ENCODE measurements at places on chromosomes 16 and 17. TPM values are rescaled to one million over a fixed set of nuclear protein-coding genes. Genes with fewer than 3 reads are reported as not detected.

CRHR1 gene
- total RNA-seq, result not detected

KRT40 gene
- total RNA-seq, result not detected

GRCh38 chr16:81703177-81704155 is 75.6 kb upstream of the PLCG2 start:
- H3K27ac ChIP-seq, result no peak overlapping the region
- H3K36me3 ChIP-seq, result peaks cover 43% of the 10 kb centered on the region
- no peak for DNase-seq
- no peak overlapping the region for H3K4me3 ChIP-seq
- H3K4me1 ChIP-seq, result no peaks in the 10 kb centered on the region

KRTAP4-1 gene
- total RNA-seq, result not detected

GRCh38 chr16:81752225-81752875 is 26.7 kb upstream of the PLCG2 start:
- H3K27me3 ChIP-seq, result peaks cover 2% of the 10 kb centered on the region
- no peak for DNase-seq
- H3K36me3 ChIP-seq, result no peaks in the 10 kb centered on the region
- H3K4me1 ChIP-seq, result no peaks in the 10 kb centered on the region
- H3K4me3 ChIP-seq, result no peak overlapping the region

GRCh38 chr16:49462362-49462988 is 88.9 kb downstream of the C16orf78 start:
- no peak overlapping the region for H3K27ac ChIP-seq
- H3K36me3 ChIP-seq, result no peaks in the 10 kb centered on the region
- H3K27me3 ChIP-seq, result no peaks in the 10 kb centered on the region

GRCh38 chr16:78522327-78522726 is 422.9 kb downstream of the WWOX start:
- no peak overlapping the region for H3K27ac ChIP-seq
- no peak for DNase-seq
- no peaks in the 10 kb centered on the region for H3K27me3 ChIP-seq
- H3K4me3 ChIP-seq, result no peak overlapping the region
- H3K4me1 ChIP-seq, result no peaks in the 10 kb centered on the region

SLC5A10 gene
- total RNA-seq, result not detected

- H3K4me3 ChIP-seq, result peak overlapping the region; percentile 82
- H3K27ac ChIP-seq, result peak overlapping the region; percentile 77
- H3K36me3 ChIP-seq, result no peaks in the 10 kb centered on the region
These were observed 1.3 kb downstream of the AKAP1 start for GRCh38 chr17:57086069-57086930.

DNA sequence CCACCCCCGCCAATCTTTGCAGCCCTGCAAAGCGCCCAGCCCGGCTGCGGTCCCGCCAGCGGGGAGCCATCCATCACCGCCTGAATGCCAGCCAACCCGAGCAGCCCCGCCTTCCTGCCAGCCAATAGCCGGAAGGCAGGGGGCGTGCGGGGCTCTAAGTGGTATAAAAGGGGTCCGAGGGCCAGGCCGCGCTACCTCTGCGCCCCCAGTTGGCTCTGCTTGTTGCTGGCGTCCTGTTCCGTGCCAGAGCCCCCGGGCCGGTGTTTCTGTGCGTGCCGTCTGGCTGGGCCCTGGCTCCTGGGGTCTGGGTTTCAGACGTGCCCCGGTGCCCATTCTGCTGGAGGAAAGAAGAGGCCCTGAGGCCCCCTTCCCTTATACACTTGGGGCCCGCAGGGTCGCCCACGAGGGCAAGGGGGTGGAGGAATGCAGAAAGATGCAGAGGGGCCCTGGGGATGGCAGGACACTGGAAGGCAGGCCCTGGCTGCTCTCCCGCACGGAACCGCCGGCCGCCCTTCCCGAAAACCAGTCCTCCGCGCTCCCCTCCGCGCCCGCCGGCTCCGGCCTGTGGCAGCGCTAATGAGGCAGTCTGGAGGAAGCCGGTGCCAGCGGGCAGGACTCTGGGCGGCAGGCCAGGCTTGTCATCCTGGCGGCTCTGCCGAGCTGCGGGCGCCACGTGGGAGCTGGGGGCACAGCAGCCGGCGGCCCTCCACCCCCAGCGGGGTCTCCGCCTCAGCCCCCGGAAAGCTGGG is 14.0 kb downstream of the COPZ2 start:
- H3K4me3 ChIP-seq, result no peak overlapping the region
- H3K27ac ChIP-seq, result peak overlapping the region; percentile 70
- peaks cover 4% of the 10 kb centered on the region for H3K27me3 ChIP-seq
- H3K4me1 ChIP-seq, result peaks cover 34% of the 10 kb centered on the region
- no peaks in the 10 kb centered on the region for H3K36me3 ChIP-seq

GRCh38 chr16:60605176-60605575 is 1431.1 kb downstream of the CDH8 start:
- no peak overlapping the region for H3K27ac ChIP-seq
- no peaks in the 10 kb centered on the region for H3K4me1 ChIP-seq
- no peaks in the 10 kb centered on the region for H3K27me3 ChIP-seq
- no peak overlapping the region for H3K4me3 ChIP-seq
- DNase-seq, result no peak

SDK2 gene
- total RNA-seq, result 0.59 TPM

- H3K36me3 ChIP-seq, result no peaks in the 10 kb centered on the region
- no peak overlapping the region for H3K27ac ChIP-seq
- DNase-seq, result no peak
- H3K27me3 ChIP-seq, result no peaks in the 10 kb centered on the region
- H3K4me1 ChIP-seq, result no peaks in the 10 kb centered on the region
These were observed 12.0 kb upstream of the CEP20 start for GRCh38 chr16:15900357-15900756.

ALDH3A1 gene
- not detected for total RNA-seq

GEMIN4 gene
- total RNA-seq, result 9.2 TPM

SCGB1C2 gene
- total RNA-seq, result not detected

CDC6 gene
- total RNA-seq, result 5.7 TPM

DNA sequence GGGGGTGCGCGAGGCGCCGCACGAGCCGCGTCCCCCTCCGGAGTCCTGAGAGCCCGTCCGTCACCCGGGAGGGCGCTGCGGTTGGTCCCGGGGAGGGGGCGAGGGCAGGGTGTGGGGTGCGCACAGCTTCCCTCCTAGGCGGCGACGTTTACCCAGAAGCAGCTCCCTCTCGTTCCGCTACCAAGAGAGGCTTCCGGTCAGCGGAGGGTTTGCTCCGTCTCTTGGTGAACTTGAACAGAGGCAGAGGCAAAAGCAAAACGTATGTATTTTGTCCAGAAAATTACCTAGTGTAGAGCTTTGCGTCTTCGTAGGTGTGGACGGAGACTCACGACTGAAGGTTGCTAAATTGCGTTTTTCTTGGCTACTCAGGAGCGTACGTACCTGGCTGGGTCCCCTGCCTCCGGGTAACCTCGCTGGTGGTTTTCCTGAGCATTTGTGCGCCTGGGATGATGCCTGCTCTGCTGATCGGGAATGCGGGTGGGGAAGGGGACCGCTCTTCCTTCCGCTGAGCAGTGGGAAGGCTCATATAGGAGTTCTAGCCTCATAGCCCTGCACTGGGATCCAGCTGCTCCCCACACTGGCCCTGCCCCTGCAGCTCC is 833 bp downstream of the WSCD1 start:
- no peak overlapping the region for H3K27ac ChIP-seq
- peaks cover 12% of the 10 kb centered on the region for H3K27me3 ChIP-seq
- H3K36me3 ChIP-seq, result no peaks in the 10 kb centered on the region
- DNase-seq, result no peak

- no peak for DNase-seq
- peaks cover 4% of the 10 kb centered on the region for H3K27me3 ChIP-seq
- no peaks in the 10 kb centered on the region for H3K4me1 ChIP-seq
- H3K36me3 ChIP-seq, result no peaks in the 10 kb centered on the region
- H3K27ac ChIP-seq, result no peak overlapping the region
These were observed 23.7 kb downstream of the SRL start for GRCh38 chr16:4218202-4218601.

DNA sequence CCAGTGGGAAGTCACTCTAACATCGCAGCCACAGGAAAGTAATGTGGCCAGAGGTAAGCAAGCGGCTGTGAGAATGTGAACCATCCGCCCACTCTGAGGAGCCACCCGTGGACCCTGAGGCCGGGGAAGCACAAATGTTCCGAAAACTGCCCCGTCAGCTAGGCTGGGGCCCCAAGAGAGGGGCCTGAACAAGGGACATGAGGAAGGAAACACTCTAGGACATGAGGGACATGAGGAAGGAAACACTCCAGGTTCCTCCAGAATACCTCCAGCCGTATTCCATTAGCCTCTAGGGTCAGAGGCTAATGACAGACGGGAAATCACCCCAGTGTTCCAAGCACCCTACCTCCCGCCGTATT is 317 bp downstream of the TEFM start:
- peaks cover 24% of the 10 kb centered on the region for H3K4me1 ChIP-seq
- H3K27me3 ChIP-seq, result no peaks in the 10 kb centered on the region
- peak overlapping the region; percentile 95 for H3K4me3 ChIP-seq
- peak overlapping the region; percentile 78 for H3K27ac ChIP-seq

DNA sequence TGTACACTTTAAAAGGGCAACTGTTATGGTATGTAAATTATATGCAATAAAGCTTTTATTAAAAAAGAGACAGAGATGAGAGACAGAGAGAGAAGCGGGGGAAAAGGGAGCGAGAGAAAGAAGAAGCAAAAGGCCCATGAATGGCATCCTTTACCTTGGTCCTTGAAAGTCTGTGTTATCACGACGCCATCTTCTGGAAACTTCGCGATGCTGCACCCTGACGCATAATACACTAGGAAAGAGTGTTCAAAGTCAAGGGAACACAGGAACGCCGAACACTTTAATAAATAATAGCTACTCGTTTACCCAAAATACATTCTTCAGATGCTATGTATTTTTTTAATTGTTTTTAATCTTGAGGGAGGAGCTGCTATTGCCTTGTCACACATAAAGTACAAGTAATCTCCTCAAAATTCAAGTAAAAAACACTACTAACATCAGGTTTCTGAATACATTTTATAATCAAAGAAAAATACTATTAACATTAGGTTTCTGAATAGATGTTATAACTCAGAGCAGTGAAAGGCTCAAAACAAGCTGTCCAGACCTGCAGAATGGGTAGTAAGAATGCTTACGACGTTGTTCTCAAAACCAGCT is 23.0 kb upstream of the SLC38A8 start:
- peaks cover 95% of the 10 kb centered on the region for H3K36me3 ChIP-seq
- no peak overlapping the region for H3K4me3 ChIP-seq
- no peak for DNase-seq
- no peaks in the 10 kb centered on the region for H3K4me1 ChIP-seq
